Fibroblast of skin of right quadriceps (primary cell): ENCODE measurements at places on chromosomes 6 and 20.

- no peak for DNase-seq
Observed at GRCh38 chr20:48722002-48722731, 105.6 kb downstream of the PREX1 start.

- peak; percentile 49 for DNase-seq
Observed at GRCh38 chr20:5168651-5169396, 42.0 kb downstream of the CDS2 start.

- no peak for DNase-seq
Observed at GRCh38 chr20:33119725-33120720, 40.6 kb downstream of the BPIFB4 start.

- no peak for DNase-seq
Observed at GRCh38 chr20:64095927-64096326, 11.4 kb downstream of the NPBWR2 start.

DNA sequence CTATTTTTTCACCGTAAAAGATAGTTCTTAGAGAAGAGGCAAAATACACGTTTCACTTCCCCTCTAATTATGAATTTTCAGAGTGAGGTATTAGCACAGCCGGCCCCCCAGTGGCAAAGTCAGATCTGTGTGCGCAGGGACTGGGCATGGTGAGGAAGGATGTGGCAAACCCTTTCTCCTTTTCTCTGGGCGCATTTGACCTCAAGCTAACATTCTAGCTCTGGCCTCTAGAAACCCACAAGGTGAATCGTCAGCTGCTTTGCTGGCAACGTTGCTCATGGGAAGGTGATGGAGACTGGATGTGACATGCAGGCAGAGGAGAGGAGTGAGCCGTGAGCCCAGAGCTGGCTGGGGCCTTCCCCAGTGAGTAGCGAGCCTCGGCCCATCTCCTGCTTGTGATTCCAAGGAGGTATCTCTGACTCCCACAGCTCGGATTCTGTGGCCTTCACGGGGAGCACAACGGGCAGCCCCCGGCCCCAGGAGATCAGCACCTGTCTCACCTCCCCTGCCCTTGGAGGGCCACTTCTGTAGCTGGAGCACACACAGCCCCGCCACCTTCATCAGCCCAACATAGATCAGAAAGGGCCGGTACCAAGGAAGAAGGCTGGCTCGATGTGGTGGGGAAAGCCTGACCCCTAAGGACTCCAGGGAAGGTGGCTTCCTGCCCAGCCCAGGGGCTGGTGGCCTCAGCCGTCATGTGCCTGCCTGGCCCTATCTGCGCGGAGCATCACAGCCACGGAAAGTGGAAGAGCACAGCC is 152.8 kb downstream of the TAF4 start:
- no peak for DNase-seq

- DNase-seq = no peak
Observed at GRCh38 chr20:15561707-15562404, 1011.4 kb downstream of the KIF16B start.

- no peak for DNase-seq
Observed at GRCh38 chr6:111711476-111711875, 105.8 kb upstream of the TRAF3IP2 start.

DNA sequence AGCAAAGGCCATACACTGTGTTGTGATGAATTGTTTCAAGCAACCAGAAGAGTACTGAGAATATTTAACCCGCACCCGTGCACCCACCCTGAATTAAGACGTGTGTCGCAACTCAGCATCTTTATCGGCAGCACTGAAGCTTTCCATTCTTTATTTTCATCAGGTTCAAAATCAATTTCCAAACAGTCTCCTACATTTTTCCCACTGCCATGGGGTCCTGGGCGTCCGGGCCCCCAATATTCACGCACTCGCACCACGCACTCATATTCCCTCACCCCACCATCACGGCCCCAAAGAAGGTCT is 1.8 kb downstream of the LTB start:
- DNase-seq = no peak

GRCh38 chr6:29831776-29832175 is 4.2 kb downstream of the HLA-G start:
- no peak for DNase-seq

DNA sequence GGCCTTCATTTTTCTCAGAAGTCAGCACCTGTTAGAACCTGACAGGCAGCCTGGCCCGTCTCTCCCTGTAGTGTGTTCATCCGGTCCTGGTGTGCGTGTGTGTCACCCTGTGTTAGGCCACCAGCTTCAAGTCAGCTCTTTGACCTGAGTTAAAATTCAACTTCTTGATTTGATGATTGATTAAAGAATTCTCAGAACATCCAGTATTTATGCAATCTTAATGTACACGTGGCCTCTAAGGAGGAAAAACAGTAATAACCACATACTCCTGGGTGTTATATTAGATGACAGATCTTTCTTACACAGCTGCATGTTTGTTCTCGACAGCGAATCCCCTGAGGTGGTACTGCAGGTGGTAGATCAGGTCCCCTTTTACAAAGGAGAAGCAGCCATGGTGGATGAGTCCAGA is 19.1 kb upstream of the TMEM217 start:
- DNase-seq = no peak

- DNase-seq = peak; percentile 94
Observed at GRCh38 chr20:371755-372542, 8.6 kb upstream of the TRIB3 start.

DNA sequence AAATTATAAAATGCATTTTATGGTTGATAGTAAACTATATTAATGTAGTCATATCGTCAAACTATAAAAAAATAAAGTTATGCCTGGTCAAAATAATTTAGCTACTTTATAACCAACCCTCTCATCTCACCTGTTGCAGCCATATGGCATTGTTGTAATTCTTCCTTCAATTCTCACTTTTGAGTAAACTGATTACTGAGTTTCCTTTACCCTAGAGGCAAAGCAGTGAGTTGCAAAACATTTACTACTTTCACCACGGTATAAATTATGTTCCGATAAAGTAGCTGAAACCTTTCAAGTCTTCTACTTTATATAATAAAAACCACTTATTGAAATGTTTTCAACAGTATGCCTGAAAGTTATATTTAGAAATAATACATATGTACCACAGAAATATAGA is 113.8 kb downstream of the AHI1 start:
- no peak for DNase-seq

- peak; percentile 36 for DNase-seq
Observed at GRCh38 chr6:16836144-16836981, 75.1 kb upstream of the ATXN1 start.

- peak; percentile 85 for DNase-seq
Observed at GRCh38 chr6:84193114-84193708, 34.2 kb downstream of the CEP162 start.

GRCh38 chr6:705047-705446 is 12.1 kb upstream of the EXOC2 start:
- DNase-seq = no peak

GRCh38 chr6:72972579-72972978 is 252.7 kb downstream of the KHDC1L start:
- no peak for DNase-seq

- no peak for DNase-seq
Observed at GRCh38 chr6:152462716-152463115, 174.4 kb downstream of the SYNE1 start.

DNA sequence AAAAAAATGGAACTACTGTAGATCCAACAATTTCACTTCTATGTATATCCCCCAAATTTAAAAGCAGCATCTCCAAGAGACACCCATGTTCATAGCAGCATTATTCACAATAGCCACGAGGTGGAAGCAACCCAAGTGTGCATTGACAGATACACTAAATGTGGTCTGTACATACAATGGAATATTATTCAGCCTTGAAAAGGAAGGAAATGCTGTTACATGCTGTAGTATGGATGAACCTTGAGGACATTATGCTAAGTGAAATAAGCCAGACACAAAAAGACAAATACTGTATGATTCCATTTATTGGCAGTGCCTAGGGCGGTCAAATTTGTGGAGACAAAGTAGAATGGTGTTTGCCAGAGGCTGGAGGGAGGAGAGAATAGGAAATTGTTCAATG is 34.2 kb downstream of the CAP2 start:
- no peak for DNase-seq

DNA sequence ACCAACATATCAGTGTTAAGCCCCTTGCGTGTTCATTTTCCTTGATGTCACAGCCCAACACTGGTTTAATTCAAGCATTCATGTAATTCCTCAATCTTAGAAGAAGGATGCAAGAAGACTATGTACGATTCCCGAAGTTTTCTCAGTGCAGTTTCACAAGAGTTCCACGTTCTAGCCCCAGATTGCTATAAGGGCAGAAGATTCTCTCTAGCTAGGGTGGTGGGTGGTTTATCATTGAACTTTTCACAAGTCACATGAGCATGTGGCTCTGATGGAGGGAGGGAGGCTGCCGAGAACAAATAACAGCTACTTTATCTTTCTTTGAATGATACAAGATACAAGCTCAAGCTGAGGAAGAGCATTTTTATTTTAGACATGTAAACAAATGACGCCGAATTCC is 71.9 kb upstream of the NHSL1 start:
- DNase-seq = no peak

GRCh38 chr6:39577446-39578165 is 147.6 kb downstream of the KIF6 start:
- DNase-seq = no peak

DNA sequence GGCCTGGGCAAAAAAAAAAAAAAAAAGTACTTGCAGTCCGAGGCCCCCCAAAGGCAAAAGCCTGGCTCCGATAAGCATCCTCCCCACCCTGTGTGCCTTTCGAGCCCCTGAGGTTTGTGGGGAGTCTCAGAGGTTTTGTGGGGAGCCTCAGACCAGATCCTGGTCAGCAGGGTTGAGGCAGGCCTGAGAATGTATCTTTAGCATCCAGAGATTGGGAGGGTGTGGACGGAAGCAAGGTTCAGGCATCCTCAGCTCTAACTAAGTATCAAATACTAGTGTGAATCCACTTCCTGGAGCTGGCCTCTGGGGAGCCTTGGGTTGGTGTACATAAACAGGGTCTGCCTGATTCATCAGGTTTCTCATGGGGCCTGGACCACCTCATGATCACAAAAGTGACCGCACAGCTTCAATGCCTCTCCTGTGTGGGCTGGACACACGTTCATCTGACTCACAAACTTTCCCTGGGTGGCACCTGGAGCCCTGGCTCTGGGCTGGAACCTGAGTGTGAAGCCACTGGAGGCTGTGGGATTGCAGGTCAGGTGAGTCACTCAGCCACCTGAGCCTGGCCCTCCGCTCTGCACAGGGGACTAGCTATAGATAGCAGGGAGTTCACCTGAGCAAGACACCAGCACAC is 24.4 kb downstream of the PCMTD2 start:
- no peak for DNase-seq

DNA sequence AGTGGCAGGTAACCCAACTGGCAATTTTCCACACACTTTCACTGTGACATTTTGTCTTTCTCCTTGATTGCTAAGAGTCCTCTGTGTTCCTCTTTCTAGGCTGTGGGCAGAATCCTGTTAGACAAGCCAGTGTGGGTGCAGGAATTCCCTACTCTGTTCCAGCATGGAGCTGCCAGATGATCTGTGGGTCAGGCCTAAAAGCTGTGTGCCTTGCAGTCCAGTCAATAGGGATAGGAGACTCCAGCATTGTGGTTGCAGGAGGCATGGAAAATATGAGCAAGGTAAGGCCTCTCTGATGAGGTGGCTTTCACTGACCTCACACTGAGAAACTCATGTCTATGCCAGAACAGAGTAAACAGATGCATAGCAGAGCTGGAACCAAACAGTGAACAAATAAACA is 5.1 kb downstream of the ACAT2 start:
- DNase-seq = no peak

DNA sequence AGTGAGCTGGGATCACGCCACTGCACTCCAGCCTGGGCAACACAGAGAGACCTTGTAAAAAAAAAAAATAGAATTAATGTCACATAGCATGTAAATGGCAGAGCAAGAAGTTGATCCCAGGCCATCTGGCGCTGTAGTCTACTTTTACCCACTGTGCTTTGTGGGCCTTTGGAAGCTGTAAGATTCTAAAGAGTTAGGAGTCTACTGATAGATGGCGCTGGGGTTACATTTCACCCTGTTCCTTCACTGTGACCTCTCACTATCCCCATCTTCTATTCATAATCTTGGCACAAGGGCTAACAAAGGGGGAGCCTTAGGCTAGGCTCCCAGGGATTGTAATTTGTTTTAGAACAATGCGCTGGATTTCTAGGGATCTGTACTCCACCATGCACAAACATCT is 24.4 kb downstream of the SIRPD start:
- no peak for DNase-seq

DNA sequence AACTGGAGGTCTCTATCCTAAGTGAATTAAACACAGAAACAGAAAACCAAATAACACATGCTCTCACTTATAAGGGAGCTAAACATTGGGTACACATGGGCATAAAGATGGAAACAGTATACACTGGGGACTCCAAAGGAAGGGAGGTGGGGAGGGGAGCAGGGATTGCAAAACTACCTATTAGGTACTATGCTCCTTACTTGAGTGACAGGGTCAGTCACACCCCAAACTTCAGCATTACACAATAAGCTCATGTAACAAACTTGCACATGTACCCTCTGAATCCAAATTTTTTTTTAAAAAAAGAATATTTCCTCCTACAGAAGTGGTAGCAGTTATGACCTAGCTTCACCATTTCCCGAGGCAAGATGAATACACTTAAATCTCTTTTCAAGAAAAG is 49.5 kb upstream of the MYLIP start:
- no peak for DNase-seq

GRCh38 chr6:66526061-66526460 is 819.0 kb upstream of the EYS start:
- DNase-seq = peak; percentile 2

DNA sequence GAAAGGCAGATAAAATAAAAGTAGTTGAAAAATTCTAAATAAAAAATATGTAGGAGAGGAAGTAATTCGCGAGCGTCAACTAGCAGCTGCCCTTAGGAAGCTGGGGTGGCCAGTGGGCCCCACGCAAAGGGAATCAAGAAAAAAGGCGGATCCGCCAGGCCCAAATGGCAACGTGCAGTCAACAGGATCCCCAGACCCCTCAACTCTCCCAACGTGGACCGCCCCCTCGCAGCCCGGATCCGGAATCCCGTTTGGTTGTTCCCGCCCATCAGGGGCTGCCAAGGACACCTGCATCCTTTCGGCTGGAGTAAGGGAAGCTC is 296 bp downstream of the DZANK1 start:
- DNase-seq = no peak

- peak; percentile 88 for DNase-seq
Observed at GRCh38 chr6:28940858-28941683, 17.3 kb upstream of the TRIM27 start.

DNA sequence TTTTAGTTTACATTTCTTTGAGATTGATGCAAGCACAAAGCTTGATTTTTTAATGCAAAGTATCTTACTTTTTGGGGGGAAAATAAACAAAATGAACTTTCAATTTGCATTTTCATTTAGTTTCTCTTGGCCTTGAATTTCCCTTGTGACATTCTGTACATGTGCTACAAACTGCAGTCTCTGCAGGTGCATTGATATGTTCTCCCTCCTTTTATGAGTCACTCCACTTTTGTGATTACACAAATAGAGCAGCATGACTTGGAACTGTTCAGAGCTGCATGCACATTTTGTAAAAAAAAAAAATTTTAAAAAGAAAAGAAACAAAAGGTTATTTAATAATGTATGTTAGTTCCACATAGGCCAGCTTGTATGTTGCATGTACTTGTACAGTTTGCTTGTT is 220.0 kb upstream of the KCNQ5 start:
- DNase-seq = no peak
